ENCODE measurements at places on chromosomes 5 and 9.

- DNase-seq = no peak
Measured at GRCh38 chr5:3124410-3124809, 372.9 kb upstream of the IRX2 start.

- no peak for DNase-seq
Measured at GRCh38 chr9:95857124-95857523, 18.4 kb upstream of the ERCC6L2 start.

- DNase-seq = no peak
Measured at GRCh38 chr9:73152953-73153352, 1.3 kb downstream of the ANXA1 start.

DNA sequence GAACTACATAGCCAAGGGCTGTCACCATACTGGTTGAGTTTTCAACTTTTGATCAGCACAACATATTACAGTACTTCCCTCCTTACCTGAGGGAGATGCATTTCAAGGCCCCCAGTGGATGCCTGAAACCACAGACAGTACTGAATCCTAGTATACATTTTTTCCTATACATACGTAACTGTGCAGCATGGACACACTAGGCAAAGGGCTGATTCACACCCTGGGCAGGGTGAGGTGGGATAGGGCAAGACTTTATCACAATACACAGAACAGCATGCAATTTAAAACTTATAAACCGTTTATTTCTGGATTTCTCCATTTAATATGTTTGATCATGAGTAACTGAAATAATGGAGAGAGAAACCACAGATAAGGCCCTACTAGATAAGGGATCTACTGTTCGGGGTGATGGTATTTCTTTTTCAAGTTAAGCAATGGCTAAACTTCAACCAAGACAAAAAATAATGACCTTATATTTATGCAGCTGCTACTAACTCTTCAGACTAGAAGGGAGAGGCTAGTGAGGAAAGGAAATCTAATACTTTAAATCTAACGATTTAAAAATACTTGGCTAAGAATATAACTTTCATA, 186.9 kb upstream of the GNA14 start:
- no peak for DNase-seq

DNA sequence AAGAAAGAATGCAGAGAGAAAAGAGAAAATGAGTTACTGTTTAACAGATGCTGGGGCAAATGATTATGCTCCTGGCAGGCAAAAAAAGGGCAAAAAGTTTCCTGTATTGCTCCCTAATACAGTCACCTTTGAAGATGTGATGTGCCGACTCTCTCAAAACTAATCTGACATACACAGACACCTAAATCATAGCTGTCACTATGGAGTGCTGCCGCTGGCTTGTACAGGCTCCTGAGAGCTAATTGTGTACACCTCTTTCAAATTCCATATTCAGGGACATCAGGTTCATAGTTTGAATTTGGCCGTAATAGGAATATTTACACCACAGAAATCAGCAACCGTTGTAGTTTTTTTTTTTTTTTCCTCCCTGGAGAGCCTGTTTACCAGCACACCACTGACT, 12.4 kb upstream of the FOCAD start:
- DNase-seq = no peak
